ENCODE measurements at places on chromosomes 5 and 9.

- no peak for DNase-seq
These were observed 25.1 kb upstream of the EEIG1 start for GRCh38 chr9:128005923-128006322.

DNA sequence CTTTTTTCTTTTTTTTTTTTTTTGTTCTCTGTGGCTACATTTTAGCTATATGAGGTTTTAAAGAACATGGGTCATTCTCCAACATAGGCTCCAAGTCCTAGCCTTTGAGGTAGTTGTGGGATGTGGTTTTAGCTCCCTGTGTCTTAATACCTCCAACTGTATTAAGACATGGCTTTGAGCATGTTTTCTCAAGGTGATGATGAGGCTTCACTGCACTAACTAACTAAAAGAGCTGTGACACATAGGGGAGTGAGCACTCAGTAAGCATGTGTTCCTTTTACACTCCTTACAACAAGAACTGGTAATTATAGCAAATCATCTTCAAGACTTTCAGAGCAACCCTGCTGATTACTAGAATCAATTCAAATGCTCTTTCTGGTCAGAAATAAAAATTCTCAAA, 333.6 kb upstream of the CCNH start:
- DNase-seq, result peak; percentile 47

GRCh38 chr9:121463026-121463807, 36.4 kb downstream of the GGTA1 start:
- peak; percentile 4 for DNase-seq

DNA sequence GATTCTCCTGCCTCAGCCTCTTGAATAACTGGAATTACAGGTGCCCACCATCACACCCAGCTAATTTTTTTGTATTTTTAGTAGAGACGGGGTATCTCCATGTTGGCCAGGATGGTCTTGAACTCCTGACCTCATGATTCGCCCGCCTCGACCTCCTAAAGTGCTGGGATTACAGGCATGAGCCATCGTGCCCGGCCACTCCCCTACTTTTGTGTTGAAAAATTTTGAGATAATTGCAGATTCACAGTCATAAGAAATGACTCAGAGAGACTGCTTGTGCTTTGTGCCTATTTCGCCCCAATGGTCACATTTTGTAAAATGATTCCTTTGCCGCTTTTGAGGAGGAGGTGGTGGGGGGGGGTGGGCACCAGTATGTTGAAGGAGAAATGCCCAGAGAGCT, 48.1 kb upstream of the SH3PXD2B start:
- no peak for DNase-seq

- peak; percentile 89 for DNase-seq
These were observed 98.9 kb upstream of the CPEB4 start for GRCh38 chr5:173789031-173789920.

GRCh38 chr9:31027678-31028077, 1356.8 kb upstream of the ACO1 start:
- no peak for DNase-seq

GRCh38 chr5:91271999-91272398, 111.1 kb downstream of the ARRDC3 start:
- no peak for DNase-seq

- DNase-seq, result no peak
These were observed 33.0 kb downstream of the TENT4A start for GRCh38 chr5:6746244-6746643.

- DNase-seq, result no peak
These were observed 96.2 kb downstream of the TLE4 start for GRCh38 chr9:79667817-79668436.

GRCh38 chr9:16675131-16675530, 195.3 kb downstream of the BNC2 start:
- no peak for DNase-seq

GRCh38 chr5:67986761-67987160, 228.8 kb upstream of the PIK3R1 start:
- no peak for DNase-seq

DNA sequence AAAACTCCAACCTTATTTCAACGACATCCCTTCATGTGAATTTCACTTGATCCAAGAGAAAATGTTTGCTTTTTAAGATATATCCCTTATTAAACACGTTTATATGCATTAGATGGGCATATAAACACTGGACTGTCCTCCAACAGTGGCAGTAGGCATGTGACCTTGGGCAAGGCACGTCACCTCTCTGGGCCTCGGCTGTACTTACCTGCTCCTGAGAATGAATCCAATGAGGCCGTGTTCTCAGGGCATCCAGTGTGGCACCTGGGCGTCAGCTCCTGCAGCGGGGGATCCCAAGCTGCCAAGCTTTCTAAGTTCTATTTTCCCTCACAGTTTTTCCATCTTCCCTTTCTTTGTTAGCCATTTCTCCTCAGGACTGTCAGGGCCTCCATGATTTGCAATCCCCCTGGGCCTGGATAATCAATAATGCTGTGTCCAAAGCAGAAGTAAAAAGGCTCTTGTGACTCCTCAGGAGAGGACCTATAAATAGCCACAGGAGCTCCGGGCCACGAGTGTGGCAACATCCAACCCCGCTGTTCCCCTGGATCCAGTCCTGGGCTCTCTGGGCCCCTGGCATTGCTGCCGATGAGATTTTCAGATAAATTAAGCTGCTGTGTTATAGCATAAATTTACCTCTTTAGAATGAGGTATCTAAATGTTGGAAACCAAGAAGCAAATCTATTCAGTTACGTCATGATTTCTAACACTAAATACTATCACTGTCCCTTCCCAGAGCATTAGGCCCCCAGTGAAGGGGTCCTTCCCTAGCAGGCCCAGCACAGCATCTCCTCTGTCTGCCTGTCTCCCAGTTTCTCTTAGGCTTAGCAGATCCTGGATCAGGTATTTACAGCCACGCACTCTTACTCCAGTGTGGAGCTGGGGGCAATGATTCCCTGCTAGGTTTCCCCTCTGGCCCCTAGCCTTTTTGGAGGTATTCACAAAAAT, 76.8 kb downstream of the PTPN3 start:
- no peak for DNase-seq

- no peak for DNase-seq
These were observed 108.0 kb upstream of the RAD23B start for GRCh38 chr9:107175041-107175440.

DNA sequence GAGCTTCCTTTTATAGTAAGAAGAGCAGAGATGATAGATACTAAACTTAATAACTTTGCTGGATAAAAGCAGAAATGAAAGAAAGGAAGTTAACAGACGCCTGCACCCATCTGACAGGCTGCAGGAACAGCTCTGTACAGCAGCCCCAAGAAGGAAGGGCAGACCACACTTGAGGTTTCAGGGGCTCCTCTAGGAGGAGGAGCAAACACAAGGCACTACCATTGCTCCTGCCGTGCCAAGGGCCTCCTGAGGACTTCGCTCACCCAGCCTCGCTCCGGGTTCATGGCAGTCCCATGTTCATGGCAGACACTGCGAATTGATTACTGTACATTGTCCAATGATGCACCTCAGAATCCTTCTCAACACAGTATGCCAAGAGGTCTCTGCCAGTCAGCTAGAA, 85.1 kb downstream of the AMBP start:
- no peak for DNase-seq

- no peak for DNase-seq
These were observed 44.0 kb upstream of the NCS1 start for GRCh38 chr9:130128251-130128650.

All from astrocyte (in vitro differentiated cells and primary cell).